ENCODE measurements at places on chromosomes 1 and 21.

DNA sequence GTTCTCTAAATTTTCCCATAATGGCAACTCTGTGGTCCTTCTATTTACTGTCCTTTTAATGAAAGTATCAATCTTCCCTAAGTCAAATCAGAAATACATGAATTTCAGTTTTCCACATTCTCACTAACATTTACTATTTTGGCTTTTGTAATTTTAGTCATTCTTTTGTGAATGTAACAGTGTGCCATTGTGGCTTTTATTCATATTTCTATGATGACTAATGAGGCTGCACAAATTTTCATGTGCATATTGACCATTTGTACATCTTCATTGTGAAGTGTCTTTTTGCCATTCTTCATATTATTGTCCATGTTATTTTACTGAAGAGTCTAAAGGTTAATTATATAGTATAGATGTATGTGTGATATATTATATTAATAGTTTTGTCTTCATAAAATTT is 431.0 kb upstream of the BRINP3 start:
- no peak for DNase-seq

DNA sequence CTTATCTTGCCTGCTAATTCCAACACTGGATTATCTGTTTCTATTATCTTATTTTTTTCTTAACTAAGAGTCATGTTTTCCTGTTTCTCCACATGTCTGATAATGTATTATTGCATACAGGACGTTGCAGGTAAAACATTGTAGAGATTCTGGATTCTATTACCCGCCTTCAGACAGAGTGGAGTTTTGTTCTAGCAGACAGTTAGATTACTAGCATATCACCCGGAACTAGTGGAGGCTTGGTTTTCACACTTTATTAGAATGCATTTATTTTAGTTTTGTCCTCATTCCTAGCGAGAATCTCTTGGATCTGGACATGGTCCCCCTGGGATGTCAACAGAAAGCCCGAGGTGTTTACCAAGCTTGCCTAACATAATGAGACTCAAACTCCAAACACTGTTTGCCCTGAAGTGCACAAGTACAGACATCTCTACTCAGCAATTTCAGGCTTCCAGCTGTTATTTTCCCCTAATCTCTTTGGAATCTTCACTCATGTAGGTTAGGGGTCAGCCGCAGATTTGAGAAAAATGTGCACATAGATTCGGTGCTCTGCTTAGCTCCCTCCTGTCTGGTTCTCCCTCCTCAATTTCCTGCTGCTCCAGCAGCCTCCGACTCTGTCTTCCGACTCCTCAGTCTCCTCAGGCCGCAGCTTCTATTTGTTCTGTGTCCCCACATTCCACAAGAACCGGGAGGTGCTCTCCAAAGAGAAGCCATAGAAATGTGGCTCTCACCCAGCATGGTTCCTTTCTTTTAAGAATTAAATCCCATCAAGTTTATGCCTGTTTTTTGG is 36.8 kb upstream of the PTPRF start:
- DNase-seq, result no peak

DNA sequence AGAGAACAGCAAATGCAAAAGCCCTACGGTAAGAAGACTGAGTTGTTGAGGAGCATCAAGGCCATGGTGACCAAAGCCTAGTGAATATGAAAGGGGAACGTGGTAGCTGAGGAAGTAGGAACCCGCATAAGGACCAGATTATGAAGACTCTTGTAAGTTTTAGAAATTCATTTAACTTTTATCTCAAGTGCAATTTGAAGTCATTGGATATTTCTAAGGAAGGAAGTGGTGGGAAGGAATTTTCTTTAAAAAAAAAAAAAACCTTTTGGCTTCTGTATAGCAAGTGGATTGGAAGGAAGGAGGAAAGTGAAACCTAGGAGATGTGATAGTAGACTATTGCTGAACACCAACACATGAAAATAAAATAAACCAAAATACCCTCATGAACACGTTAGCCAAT is 119.0 kb downstream of the TNFSF18 start:
- no peak for DNase-seq

GRCh38 chr1:25746299-25747045 is 53.5 kb upstream of the SELENON start:
- no peak for DNase-seq

- DNase-seq, result no peak
Observed at GRCh38 chr1:19452221-19452663, 33.1 kb downstream of the CAPZB start.

DNA sequence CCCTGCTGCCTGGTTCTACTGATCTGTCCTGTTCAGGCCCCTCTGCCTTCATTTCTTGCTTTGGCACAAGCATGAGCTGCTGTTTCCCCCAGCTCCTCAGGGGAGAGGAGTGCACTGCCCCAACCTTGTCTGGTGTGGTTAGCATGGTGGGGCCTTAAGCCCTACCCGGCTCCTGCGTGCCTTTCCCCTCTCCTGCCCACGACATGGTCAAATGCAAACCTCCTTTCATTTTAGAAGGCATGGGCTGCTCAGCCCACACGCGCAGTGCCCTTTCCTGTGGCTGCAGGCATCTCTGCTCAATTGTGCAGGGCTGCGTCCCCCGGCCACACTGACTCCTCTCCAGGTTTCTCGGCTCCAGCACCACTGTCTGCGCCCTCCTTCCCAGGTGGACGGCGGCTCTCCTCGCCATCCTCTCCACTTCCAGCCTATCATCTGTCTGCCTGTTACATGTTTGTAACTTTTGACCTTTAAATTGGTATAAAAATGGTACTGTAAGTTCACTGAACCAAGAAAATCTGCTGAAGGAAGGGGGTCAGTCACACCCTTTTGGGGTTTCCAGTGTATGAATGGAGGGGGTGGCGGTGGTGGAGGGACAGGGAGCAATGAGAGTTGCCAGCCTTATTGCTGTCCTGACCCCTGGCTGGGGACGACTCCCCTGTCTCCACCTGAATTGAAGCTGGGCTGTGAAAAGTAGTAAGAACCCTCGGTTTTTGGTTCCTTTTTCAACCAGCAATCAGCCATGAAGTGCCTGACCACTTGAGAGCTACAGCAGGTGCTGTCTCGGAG is 5.1 kb downstream of the PDE9A start:
- DNase-seq, result no peak

Data from progenitor cell of endocrine pancreas (in vitro differentiated cells).